ENCODE measurements at places on chromosomes 6 and 20. TPM values are rescaled to one million over a fixed set of nuclear protein-coding genes. Genes with fewer than 3 reads are reported as not detected.

NPBWR2 gene
- not detected for total RNA-seq

PGBD1 gene
- 4.1 TPM for total RNA-seq

CDH4 gene
- 10.3 TPM for total RNA-seq

SAPCD1 gene
- 3.7 TPM for total RNA-seq

PHACTR1 gene
- total RNA-seq, result not detected

TMEM244 gene
- not detected for total RNA-seq

UNC5CL gene
- 0.46 TPM for total RNA-seq

SLC32A1 gene
- not detected for total RNA-seq

DLK2 gene
- total RNA-seq, result 7.0 TPM

SLX4IP gene
- 2.9 TPM for total RNA-seq

ZBTB12 gene
- total RNA-seq, result 3.9 TPM

RAET1G gene
- 7.9 TPM for total RNA-seq

ADGRB3 gene
- total RNA-seq, result not detected

SLPI gene
- 11.9 TPM for total RNA-seq

BTN3A1 gene
- 2.6 TPM for total RNA-seq

RAD21L1 gene
- not detected for total RNA-seq

PAK5 gene
- total RNA-seq, result not detected

GJA10 gene
- total RNA-seq, result not detected
